ENCODE measurements at places on chromosomes 12 and 14.
A peak's percentile ranks its signal among the peaks of the same experiment; 100 is the strongest.

DNA sequence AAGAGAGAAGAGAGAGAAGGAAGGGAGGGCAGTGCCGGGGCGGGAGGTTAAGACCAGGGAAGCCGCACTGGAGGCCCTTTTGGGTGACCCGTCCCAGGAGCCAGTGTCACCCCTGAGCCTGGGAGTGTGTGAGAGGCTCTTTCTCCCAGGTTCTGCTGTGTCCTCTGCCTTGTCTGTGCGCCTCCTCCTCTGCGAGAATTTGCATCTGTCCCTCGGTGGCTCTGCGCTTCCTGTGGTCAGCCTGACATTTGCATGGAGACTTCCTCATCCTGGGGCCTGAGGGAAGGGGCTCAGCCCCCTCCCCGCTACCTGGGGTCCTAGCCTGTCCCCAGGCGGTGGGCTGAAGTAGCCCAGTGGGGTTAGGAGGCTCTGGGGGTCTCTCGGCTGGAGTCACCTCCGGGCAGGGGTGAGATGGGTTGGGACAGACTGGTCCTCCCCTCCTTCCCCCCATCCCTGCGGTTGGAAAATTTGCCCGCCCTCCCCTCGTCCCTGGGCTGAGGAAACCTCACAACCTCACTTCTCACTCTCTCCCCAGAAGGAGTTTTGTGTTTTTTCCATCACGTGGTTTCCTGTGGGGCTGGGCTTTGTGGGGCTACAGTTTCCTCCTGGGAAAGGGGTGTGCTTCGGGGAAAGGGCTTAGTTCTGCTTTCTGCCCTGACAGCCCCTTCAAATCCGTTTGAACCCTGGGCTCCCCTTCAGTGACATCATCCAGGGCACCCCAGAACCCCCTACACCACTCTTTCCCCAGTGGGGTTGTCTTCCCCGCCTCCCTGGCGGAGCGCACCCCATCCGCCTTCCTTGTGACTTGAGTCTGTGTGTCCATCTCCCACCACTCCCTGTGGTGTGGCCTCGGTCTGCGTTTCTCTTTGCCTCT lies 2.5 kb downstream of the PTPN6 start:
- no peak for DNase-seq

DNA sequence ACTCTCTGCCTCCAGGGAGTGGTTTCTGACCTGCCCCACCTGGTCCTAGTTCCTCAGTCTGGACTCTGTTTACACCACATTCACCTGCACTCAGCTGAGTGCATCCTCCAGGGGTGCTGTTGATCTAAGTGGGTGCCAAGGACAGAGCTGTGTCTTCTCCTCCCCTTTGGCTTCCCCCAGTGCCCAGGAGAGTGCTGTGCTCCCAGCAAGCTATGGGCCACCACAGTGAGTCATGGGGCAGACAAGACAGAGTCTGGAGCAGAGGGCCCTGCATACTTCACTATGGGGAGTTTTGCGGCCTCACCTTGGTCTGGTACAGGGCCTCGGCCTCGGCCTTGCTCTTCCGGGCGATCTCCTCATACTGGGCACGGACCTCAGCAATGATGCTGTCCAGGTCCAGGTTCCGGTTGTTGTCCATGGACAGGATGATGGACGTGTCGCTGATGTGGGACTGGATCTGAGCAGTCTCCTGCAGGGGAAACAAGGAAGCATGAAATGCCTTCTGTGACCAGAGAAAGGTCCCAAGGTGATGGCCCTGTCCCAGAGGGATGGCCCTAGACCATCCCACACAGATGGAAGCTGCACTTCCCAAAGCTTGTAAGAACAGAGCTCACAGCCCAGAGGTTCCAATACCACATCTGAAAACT lies 4.9 kb downstream of the KRT73 start:
- no peak for DNase-seq

GRCh38 chr14:65470404-65470880 lies 57.9 kb downstream of the FUT8 start:
- no peak for DNase-seq

GRCh38 chr12:98456576-98457573 lies 58.5 kb upstream of the TMPO start:
- DNase-seq = peak; percentile 35

DNA sequence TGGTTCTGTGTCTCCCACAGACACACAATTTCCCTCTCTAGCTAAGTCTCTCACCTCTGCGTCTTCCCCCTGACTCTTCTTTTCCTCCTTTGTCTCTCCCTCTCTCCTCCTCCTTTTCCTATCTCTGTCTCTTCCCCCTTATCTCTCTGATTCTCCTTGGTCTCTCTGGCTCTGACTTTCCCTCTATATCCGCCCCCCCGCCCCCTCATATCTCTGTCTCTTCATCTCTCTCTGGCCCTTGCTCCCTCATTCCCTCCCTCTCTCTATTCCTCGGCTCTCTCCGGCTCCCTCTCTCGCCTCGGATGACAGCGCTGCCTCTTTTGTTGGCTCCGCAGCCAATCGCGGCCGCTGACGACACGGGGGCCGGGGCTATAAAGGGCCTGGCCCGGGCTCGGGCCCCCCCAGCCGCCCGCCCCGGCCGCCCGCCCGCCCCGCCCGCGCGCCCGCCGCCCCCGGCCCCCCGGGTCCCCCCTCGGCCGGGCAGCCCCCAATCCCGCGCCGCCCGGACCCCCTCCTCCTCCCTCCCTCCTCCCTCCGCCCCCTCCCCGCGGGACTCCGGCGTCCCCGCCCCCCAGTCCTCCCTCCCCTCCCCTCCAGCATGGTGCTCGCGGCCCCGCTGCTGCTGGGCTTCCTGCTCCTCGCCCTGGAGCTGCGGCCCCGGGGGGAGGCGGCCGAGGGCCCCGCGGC lies at the start of gene GDF11:
Gene GDF11, plus strand, starts transcription at position 404 of the 687 bp plus-strand sequence. Its CDS starts 195 bp downstream, at position 599.
- peak; percentile 87 for DNase-seq

- DNase-seq = no peak
Measured at GRCh38 chr12:105775343-105775742, 363.4 kb downstream of the NUAK1 start.

DNA sequence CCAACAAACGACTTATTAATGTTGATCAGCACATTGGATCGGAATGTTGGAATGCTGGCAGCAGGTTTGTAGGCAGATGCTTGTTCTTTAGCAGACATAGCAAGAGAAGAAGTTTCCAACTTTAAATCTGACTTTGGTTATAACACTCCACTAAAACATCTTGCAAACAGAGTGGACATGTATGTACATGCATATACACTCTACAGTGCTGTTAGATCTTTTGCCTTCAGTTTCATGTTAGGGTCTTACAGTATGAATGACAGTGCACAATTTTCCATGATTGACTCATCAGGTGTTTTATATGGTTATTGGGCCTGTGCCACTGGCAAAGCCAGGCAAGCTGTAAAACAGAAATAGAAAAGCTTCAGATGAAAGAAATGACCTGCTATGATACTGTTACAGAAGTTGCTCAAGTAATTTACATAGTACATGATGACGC lies 14.3 kb upstream of the DHRS7 start:
- DNase-seq = no peak

- DNase-seq = no peak
Measured at GRCh38 chr14:91681118-91681517, 50.8 kb downstream of the CATSPERB start.

GRCh38 chr14:54226103-54226502 lies 170.7 kb upstream of the CDKN3 start:
- DNase-seq = no peak

GRCh38 chr14:73393375-73393774 lies 65.0 kb downstream of the NUMB start:
- no peak for DNase-seq

DNA sequence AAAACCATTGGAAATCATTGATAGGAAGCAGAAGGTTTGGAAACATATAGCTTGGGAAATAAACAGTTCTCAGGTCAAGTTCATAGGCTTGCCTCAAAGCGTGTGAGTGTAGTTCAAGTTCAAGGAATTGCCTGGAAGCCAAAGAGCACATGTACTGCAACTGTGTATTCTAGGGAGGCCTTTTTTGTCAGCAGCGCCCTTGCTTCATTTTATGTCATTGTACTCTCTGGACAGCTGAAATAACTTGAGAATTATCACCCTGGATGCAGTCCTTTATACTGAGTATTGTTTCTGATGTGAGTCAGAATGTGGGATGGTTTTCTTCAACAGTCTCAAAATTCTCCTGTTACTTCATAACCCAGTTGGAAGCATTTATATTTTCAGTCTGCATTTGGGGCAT lies 16.0 kb upstream of the EVL start:
- no peak for DNase-seq

DNA sequence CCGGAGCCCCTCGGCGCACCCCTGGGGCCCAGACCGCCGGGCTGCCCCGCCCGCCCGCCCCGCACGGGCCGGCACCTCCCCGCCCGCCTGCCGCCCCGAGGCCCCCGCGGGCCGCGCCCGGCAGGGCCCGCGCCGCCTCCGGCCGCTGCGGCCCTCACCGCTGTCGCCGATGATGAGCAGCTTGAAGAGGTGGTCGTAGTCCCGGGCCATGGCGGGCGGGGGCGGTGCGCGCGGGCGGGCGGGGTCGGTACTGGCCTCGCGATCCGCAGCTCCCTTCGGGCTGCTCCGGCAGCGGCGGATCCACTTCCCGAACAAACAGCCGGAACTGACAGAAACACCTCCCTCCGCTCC lies at the start of gene RAB35:
Gene RAB35, minus strand, starts transcription at position 313 of the 351 bp plus-strand sequence. Its CDS starts 103 bp downstream, at position 210.
- DNase-seq = no peak

DNA sequence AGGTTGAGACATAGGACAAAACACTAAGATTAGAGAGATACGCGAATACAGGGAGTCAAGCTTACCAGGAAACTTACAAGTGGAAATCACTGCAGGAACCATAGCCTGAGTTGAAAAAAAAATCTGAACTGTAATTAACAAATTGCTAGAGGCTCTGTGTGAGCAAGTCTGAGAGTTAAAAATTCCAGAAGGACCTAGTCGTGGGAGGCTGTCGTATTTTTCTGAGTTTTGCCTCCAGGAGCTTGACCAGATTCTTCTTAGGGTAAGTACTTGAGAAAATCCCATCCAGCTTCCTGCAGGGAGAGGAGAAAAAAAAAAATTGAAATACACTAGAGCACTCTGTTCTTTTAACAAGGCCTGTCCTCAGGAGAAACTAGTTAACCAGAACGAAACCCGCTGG lies 22.7 kb downstream of the DIO2 start:
- DNase-seq = no peak

- DNase-seq = no peak
Measured at GRCh38 chr12:93325855-93326254, 51.9 kb upstream of the NUDT4 start.

GRCh38 chr14:68544081-68544892 lies 248.6 kb downstream of the ZFP36L1 start:
- DNase-seq = peak; percentile 82

DNA sequence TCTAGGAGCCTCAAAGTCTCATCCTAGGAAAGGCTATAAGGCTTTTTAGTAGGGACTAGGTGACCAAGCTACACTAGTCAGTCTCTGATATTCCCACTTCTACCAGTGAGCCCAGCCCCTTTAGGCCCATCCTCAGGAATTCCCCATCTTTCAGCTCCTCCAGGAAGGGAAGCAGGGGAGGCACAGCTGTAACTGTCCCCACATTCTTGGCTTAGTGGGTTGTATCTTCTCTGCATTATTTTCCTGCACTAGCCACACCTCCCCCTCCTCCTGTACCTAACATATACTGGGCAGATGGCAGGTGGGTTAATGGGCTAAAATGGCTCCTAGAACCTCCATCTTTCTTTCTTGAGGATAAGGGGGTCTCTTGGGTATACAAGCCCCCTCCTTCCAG lies 424 bp upstream of the CYP27B1 start:
- DNase-seq = no peak

- no peak for DNase-seq
Measured at GRCh38 chr12:28340261-28341045, 150.2 kb downstream of the CCDC91 start.

DNA sequence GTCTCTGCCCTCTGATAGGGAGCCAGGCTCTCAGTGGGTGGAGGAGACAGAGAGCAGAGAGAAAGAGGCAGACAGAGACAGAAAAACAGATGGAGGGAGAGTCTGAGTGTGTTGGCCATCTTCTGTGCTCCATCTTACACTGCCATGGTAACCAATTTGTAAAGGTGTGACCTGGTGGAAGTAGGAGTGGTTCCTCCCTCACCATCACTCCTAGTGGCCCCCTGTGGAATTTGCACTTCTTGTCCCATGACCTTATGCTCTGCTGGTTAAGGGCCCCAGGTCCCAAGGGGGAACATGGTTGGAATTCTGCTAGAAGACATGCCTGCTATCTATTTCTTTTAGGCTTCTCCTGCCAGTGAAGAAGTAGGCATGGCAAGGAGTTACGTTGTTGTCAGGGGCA lies 376.7 kb upstream of the CCDC196 start:
- DNase-seq = no peak

- no peak for DNase-seq
Measured at GRCh38 chr14:99677231-99678140, 6.6 kb upstream of the CYP46A1 start.

DNA sequence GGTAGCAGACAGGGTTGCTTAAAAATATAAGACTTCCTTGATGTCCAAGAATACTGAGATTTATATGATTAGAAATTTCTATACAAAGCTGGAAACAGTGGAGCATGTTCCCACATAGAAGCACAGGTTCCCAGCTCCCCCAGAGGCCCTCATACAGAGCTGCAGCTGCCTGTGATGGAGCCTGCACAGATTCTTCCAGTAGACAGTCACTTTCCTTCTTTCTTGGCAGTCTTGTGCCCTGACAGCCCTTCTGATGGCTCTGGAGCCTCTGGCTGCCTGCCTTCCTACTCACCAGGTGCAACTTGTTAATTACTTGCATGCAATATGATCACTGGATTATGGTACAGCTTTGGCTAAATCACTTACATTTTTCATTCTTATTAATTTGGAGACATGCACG lies 44.4 kb downstream of the BICD1 start:
- DNase-seq = no peak

- DNase-seq = peak; percentile 47
Measured at GRCh38 chr14:41872931-41873685, 266.4 kb downstream of the LRFN5 start.

GRCh38 chr12:88453323-88453722 lies 126.9 kb downstream of the KITLG start:
- no peak for DNase-seq

DNA sequence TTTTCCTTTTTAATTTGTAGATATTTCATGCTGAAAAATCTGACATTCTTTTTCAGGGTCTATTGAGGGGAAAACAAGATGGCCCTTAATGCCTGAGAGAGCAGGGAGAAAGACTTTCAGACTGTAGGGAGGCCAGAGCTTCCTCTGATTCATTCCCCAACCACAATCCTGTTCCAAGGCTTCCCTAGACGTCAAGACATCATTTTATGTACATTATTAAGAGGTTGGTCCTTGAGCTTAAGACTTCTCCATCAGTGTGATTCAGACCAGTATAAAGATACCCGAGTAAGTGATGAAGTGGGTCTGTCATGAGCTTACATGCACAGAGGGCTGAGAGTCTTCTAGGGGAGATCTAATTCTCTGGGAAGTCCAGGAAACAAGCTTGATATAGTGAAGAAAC lies 57.3 kb downstream of the AVPR1A start:
- DNase-seq = no peak

- DNase-seq = no peak
Measured at GRCh38 chr12:77031745-77032144, 33.6 kb downstream of the E2F7 start.

Data from right lung (tissue), 10 donors.